Myometrial cell (primary cell): ENCODE measurements at places on chromosomes 6 and 20. TPM values are rescaled to one million over a fixed set of nuclear protein-coding genes. Genes with fewer than 3 reads are reported as not detected.

The EDN1 gene
- under 0.01 and 0.29 TPM in 2 replicates for total RNA-seq

The ANKRD6 gene
- total RNA-seq: under 0.01 and 0.58 TPM in 2 replicates

The RAD21L1 gene
- 0.18 and 0.29 TPM in 2 replicates for total RNA-seq

The BTNL2 gene
- total RNA-seq: not detected in 2 replicates

The UBR2 gene
- total RNA-seq: 10.7 and 13.3 TPM in 2 replicates

The REM1 gene
- under 0.01 TPM in 1 of 2 replicates, not detected in the other for total RNA-seq

The EFCAB8 gene
- not detected in 2 replicates for total RNA-seq

The CTCFL gene
- total RNA-seq: not detected in 2 replicates

The CALHM6 gene
- total RNA-seq: not detected in 2 replicates

The MYH7B gene
- under 0.01 TPM in 1 of 2 replicates, not detected in the other for total RNA-seq

The SF3B5 gene
- 298 and 304 TPM in 2 replicates for total RNA-seq

The OPRL1 gene
- 3.2 and 3.5 TPM in 2 replicates for total RNA-seq

The C6orf141 gene
- total RNA-seq: 7.5 and 7.6 TPM in 2 replicates

The PRDM13 gene
- not detected in 2 replicates for total RNA-seq

The C20orf202 gene
- not detected in 2 replicates for total RNA-seq

The SLA2 gene
- not detected in 2 replicates for total RNA-seq

The HAO1 gene
- total RNA-seq: not detected in 2 replicates

The FAM83D gene
- total RNA-seq: 35.2 and 37.6 TPM in 2 replicates

The NT5DC1 gene
- total RNA-seq: 7.8 and 16.0 TPM in 2 replicates

The PDYN gene
- total RNA-seq: not detected in 2 replicates

The C20orf144 gene
- 0.18 TPM in 1 of 2 replicates, not detected in the other for total RNA-seq

The OXT gene
- total RNA-seq: not detected in 2 replicates

The ARHGAP40 gene
- total RNA-seq: under 0.01 and 1.2 TPM in 2 replicates

The SRC gene
- total RNA-seq: 11.9 and 18.7 TPM in 2 replicates

The RAB44 gene
- not detected in 2 replicates for total RNA-seq

The HSPA1A gene
- 38.1 and 41.2 TPM in 2 replicates for total RNA-seq

The BPIFB4 gene
- not detected in 2 replicates for total RNA-seq
